ENCODE measurements at places on chromosomes 7 and 10.

- no peak for DNase-seq
These were observed 8.6 kb downstream of the TBATA start for GRCh38 chr10:70776455-70777005.

- DNase-seq, result no peak
These were observed 71.3 kb downstream of the PARD3 start for GRCh38 chr10:34743814-34744213.

DNA sequence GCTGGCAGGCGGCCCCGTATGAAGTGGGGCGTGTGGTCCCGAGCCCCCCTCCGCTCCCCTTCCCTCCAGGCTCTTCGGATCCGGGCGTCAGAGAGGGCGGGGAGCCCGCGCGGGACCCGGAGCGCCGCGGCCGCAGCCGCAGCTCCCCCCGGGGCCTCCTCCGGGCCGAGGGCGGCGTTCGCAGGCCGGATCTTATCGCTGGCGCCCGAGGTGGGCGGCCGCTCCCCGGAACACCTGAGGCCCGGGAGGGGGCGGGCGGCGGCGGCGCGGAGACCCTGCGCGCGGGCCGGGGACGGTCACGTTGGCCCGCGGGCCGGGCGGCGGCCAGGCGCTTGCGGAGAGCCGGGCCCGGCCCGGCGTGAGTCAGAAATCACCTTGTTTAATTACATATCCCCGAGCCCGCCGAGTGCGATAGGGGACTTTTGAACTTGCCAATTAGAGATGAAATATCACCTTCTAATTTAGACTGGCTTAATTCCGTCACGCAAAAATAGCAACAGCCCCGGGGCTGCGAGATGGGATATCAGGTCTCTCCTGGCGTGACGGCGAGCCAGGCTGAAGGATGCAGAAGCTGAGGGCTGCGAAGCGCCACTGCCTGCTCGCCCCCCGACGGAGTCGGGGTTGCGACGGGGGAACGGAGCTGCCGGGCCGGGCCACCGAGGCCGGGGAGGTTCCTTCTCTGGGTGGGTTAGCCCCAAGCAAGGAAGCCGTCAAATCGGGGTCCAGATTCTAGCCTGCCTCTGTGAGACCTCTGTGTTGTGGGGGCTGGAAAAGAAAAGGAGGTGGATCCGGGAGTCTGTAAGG is 43.4 kb downstream of the LDB3 start:
- DNase-seq, result peak; percentile 43

GRCh38 chr10:112216966-112217365 is 33.4 kb upstream of the GPAM start:
- no peak for DNase-seq

- no peak for DNase-seq
These were observed 325.5 kb upstream of the C7orf33 start for GRCh38 chr7:148264933-148265557.

DNA sequence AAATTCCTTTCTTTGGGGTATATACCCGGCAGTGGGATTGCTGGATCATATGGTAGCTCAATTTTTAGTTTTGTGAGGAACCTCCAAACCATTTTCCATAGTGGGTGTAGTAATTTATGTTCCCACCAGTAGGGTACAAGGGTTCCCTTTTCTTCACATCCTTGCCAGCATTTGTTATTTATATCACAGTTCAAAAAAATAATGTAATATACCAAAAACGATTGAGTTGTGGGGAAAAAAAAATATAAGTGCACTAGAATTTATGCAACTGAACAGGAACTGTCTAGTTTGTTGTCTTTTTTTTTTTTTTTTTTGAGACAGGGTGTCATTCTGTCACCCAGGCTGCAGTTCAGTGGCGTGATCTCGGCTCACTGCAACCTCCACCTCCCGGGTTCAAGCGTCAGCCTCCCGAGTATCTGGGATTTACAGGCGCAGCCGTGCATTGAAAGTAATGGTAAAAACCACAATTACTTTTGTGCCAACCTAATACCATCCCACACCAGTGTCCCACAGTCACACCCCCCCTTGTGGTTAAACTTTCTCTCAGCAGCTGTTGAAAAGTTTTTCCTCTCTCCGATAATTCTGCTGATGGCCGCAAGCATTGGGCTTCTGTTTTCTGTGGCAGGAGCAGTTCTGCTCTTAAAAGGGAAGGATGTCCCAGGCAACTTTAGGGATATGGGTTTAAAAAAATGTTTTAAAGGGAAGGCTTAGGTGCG is 6.8 kb upstream of the LAT2 start:
- no peak for DNase-seq

DNA sequence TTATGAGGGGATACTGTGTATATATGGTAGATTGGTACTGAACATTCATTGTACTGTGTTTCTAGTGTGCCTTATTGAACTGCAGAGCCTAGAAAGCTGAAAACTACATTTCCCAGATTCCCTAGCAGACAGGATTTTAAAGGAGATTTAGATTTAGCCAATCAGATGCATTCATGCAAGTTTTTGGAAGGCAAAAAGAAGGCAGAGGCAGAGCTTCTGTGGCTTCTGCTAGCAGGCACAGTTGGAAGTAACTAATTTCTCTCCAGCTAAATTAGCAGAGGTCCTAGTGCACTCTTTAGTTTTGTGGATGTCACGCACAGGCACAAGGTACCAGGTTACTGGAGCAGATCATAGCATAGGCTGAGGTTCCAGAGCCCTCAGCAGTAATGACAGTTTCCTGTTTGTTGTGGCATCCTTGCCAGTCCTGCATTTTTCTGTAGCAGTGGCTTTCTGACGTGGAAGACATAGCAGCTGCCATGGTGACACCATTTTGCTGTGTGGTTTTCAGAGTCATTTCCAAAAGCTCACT is 83.7 kb upstream of the CCDC71L start:
- DNase-seq, result no peak

GRCh38 chr10:130018265-130018664 is 54.2 kb upstream of the EBF3 start:
- no peak for DNase-seq

DNA sequence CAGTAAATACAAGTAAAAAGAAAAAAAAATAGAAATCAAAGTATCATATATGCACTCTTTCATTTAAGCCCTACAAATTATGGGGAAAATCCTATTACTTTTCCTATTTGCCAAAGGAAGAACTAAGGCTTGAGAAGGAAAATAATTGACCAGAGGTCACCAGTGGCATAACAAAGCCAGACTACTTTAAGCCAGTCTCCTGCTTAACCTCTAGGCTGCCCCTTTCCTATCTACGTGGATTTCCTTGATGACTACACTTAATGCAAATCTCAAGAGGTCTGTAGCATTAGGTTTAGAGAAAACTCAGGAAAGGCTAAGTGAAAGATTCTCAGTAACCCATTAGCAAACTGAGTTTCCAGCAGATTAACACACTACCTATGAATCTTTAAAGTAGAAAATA is 49.8 kb downstream of the TPK1 start:
- DNase-seq, result no peak

DNA sequence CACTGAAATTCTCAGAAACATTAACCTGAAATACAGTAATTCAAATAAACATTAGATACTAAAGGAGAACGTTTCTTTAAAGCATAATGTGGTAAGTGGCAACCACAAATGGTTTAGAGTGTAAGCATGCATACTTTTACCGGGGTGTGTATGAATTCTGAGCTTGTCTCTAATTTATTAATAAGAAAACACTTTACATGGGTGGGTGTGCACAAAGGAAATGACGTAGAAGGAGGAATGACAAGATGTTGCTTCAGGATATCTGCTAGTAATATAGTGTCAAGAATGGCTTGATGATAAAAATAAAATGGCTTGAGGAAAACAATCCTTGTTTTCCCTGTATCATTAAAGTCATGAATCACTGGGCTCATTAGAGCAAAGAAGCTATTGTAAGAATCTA is 92.5 kb downstream of the ARL4A start:
- DNase-seq, result no peak

- DNase-seq, result no peak
These were observed 26.0 kb downstream of the KLHDC10 start for GRCh38 chr7:130096243-130096827.

DNA sequence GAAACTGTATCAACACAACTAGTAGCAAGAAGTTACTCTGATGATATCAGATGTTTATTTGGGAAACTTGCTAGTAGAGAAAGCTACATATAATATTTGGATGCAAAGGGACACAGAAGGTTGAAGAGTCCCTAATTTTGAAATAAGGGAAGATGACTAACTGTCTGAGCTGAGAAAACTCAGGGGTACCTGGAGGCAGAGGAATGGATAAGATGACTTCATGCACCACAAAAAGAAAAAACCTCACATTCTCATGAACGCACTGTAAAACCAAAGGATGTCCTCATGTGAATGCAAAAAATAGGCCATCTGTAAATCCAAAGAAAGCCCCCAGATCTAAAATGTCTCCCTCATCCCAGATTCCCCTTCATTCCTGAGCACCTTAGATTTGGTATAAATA is 29.3 kb downstream of the PRSS2 start:
- no peak for DNase-seq

DNA sequence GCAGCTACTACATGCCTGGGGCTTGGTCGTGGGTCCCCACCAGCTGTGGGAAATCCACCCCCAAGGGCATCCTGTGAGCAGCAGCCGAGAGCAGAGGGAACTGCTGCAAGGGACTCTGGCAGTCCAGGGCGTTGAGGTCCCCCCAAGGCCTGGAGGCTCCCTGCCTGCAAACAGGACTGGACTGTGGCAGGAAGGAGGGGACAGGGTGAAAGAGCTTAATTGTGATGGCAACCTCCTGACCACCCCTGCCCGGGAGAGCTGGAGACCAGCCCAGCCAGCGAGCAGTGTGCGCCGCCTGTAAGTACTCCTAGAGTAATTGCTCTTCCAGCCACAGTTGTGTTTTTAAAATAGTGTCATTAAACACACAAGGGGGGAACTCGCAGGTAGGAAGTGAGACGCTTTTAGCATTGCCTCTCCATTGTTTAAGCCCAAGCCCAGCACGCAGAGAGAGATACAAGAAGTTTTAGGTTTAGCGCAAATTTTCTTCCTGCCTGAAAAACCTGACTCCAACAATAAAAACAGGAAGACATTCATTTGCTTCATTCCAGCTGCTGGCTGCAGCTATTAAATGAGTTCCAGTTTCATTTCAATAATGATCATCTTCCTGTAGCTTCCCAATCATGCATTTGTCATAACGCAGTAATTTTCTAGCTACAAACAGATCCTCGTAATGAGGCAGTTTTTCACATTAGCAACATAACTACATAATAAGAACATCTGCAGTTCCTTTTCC is 111.1 kb downstream of the EBF3 start:
- DNase-seq, result no peak

DNA sequence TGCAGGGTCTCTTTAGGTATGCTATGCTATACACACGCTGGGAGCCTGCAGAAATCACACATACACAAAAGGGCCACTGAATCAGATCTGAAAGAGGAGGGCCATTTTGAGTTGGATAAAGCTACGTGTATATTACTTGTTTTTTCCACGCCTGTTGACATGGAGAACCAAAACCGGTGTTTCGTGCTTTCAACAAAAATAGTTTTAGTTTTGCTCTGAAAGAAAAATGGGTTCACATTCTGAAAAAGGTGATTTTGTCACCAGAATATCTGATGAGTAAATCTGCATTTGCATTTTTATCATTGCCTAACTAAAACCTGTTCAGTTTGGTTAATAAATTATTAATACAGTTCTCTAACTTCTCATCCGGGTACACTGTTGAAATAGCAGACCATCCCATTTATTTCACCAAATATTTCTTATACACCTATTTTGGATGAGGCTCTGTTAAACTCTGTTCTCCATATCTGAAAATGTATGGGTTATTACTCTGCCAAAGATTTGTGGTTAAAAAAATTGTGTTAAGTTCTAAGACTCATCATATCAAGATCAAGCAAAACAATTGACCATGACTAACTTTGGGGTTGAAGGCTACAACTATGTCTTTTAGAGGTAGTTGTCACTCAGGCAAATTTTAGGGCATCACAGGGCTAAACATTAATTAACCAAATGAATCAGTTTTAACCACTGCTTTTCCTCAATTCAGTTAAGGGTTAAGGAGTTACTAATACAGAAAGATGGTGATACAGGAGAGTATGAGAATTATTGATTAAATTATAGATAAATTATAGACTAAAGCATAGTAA is 101.2 kb upstream of the RPA3 start:
- no peak for DNase-seq

GRCh38 chr10:103416436-103417147 is 20.2 kb downstream of the PDCD11 start:
- peak; percentile 48 for DNase-seq

- DNase-seq, result no peak
These were observed 11.4 kb upstream of the KCP start for GRCh38 chr7:128921866-128922440.

DNA sequence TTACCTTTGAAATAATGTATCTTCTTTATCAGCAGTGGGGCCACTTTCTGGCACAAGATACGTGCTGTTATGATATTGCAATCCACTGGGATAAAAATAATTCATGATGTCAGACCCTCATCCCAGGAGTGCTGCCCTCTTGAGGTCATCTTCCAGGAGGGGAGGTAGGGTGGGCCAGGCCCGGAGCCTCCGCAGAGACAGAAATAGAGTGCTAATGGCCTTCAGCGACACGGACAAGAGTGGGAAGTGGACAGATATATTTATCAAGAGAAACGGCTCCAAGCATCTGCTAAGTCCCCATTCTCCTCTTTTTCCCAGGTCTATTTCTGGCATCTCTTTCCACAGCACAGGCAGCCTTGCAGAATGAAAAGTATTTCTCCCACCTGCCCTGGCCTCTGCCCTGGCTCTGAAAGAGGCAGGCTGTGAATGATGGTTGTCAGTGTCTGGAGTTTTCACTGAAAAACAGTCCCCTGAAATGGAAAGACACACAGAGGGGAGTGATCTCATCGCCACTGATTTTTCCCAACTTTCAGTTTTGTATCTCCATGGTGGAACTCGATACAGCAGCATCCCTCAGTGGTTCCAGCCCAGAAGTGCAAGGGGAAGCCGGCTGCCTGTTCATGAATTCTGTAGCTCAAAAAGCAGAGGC is 251.7 kb upstream of the MYO3A start:
- DNase-seq, result peak; percentile 44

- DNase-seq, result no peak
These were observed 179.4 kb downstream of the ARID5B start for GRCh38 chr10:62080905-62081304.

GRCh38 chr10:116723428-116724281 is 18.7 kb downstream of the HSPA12A start:
- DNase-seq, result no peak

GRCh38 chr7:120998996-120999565 is 10.6 kb downstream of the CPED1 start:
- no peak for DNase-seq

DNA sequence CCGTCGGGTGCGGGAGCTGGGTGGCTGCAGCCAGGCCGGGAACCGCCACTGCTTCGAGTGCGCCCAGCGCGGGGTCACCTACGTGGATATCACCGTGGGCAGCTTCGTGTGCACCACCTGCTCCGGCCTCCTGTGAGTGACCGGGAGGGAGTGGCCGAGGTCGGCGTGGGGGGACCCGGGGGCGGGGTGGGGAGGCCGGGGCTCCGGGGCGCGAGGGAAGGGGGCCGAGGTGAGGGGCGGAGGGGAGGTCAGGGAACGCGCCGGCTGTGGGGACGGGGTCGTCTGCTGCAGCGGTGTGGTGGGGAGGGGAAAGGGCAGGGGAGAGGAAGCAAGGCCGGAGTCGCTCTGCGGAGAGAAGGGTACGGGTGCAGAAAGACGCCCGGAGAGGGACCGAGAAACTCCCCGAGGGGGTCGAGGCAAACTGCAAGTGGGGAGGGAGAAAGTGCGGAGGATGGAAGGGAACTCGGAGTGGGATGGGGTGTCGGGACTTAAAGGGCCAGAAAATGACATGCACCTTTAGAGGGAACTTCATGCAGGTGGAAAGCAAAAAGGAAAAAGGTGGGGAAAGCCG is 518 bp downstream of the AGFG2 start:
- DNase-seq, result no peak
